Activated naive CD8-positive, alpha-beta T cell treated with anti-CD3 and anti-CD28 coated beads for 36 hours (primary cell): ENCODE measurements at places on chromosomes 5 and 9. TPM values are rescaled to one million over a fixed set of nuclear protein-coding genes. Genes with fewer than 3 reads are reported as not detected.

GABRA1 gene
- total RNA-seq: not detected

PCDHGA3 gene
- total RNA-seq: not detected

NCS1 gene
- total RNA-seq: 10.5 TPM

PCDHA3 gene
- not detected for total RNA-seq

STC2 gene
- total RNA-seq: 41.2 TPM

MXD3 gene
- total RNA-seq: 17.3 TPM

DNA sequence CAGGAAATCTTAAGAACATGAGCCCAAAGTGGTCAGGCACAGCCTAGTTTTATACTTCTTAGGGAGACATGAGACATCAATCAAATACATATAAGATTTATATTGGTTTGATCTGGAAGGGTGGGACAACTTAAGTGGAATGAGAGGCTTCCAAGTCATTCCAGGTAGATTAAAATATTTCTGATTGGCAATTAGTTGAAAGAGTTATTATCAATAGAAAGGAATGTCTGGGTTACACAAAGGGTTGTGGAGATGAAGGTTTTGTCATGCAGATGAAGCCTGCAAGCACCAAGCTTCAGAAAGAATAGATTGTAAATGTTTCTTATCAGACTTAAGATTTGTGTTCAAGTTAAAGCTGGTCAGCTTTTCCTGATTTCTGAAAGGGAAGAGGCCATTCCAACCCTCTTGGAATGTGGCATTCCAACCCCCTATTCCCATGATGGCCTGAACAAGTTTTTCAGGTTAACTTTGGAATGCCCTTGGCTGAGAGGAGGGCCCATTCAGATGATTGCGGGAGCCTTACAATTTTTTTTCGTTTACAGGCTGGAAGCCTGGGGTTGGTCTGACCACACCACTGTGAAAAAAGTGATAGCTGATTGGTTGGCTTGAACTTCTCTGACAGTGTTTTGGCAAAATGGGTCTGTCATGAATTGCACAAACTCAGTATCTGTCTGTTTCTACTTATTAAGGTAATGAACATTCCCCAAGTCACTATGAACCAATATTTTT, 245.6 kb upstream of the RAI14 start:
- no peak for DNase-seq

- no peak for DNase-seq
Measured at GRCh38 chr5:149257889-149258705, 13.6 kb upstream of the AFAP1L1 start.

GRCh38 chr9:108125625-108126024, 636.1 kb upstream of the KLF4 start:
- DNase-seq: no peak

DNA sequence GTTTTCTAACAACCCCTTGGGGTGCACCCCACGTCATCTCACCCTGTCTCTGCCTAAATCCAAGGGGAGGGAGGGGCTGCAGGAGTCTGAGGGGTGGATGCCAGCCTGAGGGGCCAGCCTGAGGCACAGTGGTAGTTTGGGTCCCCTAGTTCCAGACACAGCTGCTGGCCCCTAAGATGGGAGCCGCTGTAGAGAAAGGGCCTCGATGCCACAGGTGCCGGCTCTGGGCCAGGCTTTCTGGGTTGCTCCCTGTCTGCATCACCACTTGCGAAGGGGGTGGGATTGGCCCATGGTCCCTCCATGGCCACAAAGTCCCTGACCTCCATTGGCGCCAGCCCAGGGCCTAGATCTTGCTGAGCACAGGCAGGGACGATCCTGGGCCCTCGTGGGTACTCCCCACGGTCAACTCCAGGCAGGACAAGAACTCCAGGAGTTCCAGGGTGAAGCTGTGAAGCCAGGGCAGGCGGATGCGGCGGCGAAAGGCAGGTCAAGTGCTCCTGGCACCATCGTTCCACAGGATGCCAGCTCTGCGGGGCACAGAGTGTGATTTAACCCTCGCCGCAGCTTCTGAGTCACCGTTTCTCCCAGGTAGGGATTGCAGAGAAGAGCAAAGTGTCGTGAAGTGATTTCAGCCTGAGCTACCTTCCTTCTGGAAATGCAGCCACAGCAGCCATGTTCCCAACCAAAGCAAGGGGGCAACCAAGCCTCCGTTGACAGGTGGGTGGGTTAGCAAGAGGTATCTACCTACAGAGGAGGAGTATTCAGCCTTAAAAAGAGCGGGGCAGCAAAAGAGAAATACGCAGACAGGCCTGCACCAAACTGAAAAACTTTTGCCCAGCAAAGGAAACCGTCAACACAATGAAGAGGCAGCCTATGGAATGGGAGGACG, 41.6 kb upstream of the EXOC3 start:
- no peak for DNase-seq

GRCh38 chr5:173198049-173198448, 37.0 kb downstream of the NKX2-5 start:
- DNase-seq: no peak

GRCh38 chr9:19200229-19200628, 30.3 kb upstream of the DENND4C start:
- no peak for DNase-seq

GRCh38 chr9:68507130-68507805, 33.4 kb downstream of the TMEM252 start:
- DNase-seq: no peak

DNA sequence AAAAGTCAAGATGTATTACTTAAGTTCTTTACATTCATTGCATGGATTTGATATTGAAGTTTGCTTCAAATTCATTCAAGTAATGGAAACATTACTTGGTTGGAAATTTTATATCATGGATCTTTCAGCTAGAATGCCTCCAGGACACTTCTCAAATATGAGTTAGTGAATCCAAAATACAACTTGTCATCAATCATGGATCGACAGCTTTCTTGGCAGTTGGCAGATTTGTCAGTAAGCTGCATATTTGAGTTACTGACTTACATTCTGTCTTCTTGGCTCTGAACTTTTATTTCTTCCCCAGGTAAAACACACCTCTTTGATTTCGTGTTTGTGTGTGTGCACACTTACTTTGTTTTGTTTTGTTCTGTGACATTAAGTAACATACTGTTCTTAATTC, 1171.1 kb downstream of the TAF11L14 start:
- DNase-seq: no peak

DNA sequence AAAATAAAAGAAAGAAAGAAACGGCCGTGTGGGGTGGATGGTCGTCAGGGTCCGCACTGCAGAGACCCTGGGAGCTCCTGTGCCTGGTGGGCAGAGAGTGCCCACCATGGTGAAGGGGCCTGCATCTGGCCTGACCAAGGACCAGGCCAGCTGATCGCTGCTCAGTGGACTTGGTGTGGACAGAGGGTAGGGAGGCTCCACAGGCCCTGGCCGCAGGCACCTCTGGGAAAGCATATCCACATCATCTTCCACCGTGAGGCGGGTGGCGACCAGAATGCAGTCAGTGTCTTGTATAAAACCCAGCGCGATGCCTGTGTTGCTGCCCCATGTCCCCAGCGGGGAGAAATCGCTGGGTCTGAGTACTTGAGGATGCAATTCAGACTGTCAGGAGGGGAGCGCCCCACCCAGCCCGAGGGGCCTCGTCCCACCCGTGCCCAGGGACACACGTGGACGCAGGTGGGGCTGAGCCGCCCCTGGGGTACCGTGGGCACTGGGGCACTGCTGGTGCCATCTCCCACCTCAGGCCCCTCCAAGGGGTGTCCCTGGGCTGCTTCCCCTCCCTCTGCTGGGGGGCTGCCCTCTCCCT, 27.8 kb upstream of the SLC6A19 start:
- DNase-seq: no peak

- no peak for DNase-seq
Measured at GRCh38 chr5:179901462-179901861, 6.2 kb downstream of the TBC1D9B start.
